ENCODE measurements at places on chromosomes 11 and 22. TPM values are rescaled to one million over a fixed set of nuclear protein-coding genes. Genes with fewer than 3 reads are reported as not detected.

Gene UBQLNL
- total RNA-seq: not detected

Gene CCND1
- 170 TPM for total RNA-seq

Gene ISX
- total RNA-seq: not detected

Gene CCDC88B
- total RNA-seq: 11.2 TPM

Gene YPEL4
- total RNA-seq: 0.13 TPM

Gene TEX12
- total RNA-seq: not detected

Measured in H1 (cell line).